ENCODE measurements at places on chromosomes 3 and 15.

- no peak for DNase-seq
Measured at GRCh38 chr15:48718646-48719045, 73.1 kb upstream of the FBN1 start.

GRCh38 chr3:32261545-32261944 is 23.1 kb downstream of the CMTM8 start:
- no peak for DNase-seq

DNA sequence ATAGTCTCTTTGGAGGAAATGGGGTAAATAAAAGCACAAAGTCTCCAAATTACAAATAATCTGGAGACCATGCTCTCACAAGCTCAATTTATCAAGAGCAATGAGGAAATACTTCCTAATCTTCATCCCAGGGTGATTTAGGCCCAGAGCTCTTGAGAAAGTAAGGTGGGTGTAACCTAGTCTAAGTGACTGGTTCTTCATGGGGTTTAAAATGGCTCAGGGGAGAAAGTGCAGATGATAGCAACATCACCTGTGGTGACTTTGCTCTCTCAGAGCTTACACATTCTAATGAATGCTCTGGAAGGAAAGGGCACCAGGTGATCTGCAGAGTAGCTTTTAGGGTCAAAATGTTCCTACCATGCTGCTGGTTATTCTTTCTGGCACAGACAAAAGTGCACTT is 118.4 kb upstream of the TP63 start:
- no peak for DNase-seq

GRCh38 chr3:51276046-51276445 is 109.0 kb upstream of the MANF start:
- peak; percentile 25 for DNase-seq

DNA sequence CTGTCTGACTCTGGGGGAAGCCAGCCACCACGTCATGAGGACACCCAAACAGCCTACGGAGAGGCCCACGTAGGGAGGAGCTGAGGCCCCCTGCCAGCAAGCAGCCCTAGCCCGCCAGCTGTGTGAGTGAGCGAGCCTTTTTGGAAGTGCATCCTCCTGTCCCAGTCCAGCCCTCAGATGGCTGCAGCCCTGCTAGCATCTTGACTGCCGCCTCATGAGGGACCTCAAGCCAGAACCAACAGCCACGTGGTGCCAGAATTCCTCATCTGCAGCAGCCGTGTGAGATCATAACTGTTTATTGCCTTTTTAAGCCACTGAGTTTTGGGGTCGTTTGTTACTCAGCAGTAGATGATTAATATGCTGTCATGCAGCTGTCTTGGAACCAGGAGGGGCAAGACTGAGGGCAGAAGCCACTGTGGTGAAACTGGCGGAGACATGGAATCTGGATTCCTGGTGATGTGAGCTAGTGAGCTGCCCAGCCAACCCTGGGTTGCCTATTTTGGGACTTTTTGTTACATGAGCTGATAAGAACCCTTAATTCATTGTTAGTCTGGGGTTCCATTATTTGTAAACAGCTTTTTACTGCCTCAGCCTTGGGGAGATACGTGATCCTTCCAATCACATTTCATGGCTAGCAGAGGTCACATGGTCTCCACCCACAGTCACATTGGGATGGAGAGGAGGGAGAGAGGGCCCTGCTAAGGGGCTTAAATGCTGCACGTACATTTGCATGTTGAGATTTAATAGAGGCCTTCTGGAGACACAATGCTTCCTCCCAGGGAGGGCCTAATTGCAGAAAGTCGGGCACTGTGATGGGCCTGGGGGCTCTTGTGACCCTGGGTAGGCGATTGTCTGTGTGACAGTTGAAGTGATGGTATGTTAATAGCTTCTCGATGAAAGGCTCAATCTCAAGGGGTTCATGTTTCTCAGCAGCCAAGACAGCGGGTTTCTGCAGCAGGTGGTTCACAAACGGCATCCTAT is 73.8 kb downstream of the RPLP1 start:
- DNase-seq: no peak

DNA sequence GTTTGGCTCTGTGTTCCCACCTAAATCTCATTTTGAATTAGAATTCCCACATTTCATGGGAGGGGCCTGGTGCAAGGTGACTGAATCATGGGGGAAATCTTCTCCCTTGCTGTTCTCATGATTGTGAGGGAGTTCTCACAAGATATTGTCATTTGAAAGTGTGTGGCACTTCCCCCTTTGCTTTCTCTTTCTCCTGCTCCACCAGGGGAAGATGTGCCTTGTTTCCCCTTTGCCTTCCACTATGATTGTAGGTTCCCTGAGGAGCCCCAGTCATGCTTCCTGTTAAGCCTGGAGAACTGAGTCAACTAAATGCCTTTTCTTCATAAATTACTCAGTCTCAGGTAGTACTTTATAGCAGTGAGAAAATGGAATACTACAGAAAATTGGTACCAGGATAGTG is 157.2 kb upstream of the TPRG1 start:
- no peak for DNase-seq

DNA sequence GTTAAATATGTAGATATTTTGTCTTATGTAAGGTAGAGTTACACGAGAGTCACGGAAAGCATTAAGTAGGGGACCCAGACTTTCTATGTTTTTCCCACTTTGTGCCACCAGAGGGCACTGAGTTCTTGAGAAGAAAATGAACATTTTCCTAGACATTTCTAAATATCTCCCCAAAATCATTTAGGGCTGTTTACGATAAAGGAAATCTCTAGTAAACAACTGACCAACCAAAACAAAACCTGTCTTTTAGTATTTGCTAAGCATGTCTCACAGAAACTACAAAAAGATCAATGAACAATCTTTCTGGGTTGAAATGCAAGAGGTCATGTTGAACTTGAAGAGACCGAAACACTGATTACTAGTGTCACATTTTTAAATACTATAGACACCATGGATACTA is 16.1 kb downstream of the POU1F1 start:
- peak; percentile 11 for DNase-seq

- no peak for DNase-seq
Measured at GRCh38 chr3:414063-414462, 217.5 kb downstream of the CHL1 start.

DNA sequence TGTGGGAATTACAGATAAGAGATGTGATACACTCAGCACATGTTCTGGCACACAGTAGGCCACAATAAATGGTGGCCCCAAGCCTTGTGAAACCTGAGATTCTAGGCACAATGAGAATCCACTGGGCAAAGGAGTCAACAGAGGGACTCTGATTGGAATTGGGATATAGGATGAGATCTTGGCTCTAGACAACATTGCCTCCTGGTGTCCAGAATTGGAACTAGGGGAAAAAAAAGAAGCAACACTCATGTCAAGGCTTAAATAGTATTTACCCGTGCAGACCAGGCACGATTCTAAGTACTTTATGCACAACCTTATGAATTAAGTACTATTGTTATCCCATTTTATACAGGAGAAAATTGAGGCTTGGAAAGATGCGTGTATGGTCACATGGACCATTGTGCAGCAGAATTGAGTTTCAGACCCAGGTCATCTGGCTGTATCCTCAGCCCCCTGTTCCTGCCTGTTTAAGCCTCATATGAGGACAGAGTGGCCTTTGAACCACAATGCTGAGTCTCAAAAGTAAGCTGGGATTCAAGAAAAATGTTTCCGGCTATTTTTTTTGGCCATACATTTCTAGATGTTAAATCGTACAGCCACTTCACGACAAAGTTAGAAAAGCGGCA is 124.8 kb downstream of the SV2B start:
- DNase-seq: peak; percentile 13

- DNase-seq: no peak
Measured at GRCh38 chr3:194869482-194870169, 183.9 kb downstream of the FAM43A start.

- no peak for DNase-seq
Measured at GRCh38 chr3:133152056-133152455, 113.9 kb downstream of the TMEM108 start.

GRCh38 chr15:56619887-56620286 is 113.4 kb downstream of the ZNF280D start:
- DNase-seq: no peak

DNA sequence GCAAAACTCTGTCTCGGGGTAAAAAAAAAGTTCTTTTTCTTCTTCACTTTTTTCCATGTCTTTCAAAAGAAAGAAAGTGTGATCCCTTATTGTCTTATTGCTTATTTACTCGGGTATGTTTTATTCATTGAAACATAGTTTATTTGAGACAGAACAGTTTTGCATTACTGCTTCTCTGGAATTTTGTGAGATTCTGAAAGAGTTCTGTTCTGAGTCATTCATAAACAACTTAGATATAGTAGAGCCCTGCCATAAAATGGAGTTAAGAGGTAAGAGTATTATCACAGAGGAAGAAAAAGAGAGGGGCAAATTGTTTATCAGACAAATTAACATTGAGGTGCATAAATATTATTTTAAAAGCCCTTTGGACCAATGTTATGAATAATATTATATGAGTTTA is 522.2 kb downstream of the ROBO2 start:
- DNase-seq: no peak

GRCh38 chr3:195154793-195155535 is 116.0 kb downstream of the XXYLT1 start:
- DNase-seq: no peak

GRCh38 chr15:24954783-24955530 is at the start of the genes SNRPN and SNURF:
SNRPN (plus strand) TSS chr15:24954987; CDS start chr15:24974454, 19,467 bp downstream.
SNURF (plus strand) TSS chr15:24954987; CDS start chr15:24955049, 62 bp downstream.
- DNase-seq: peak; percentile 68

GRCh38 chr3:87541723-87542122 is 265.3 kb upstream of the POU1F1 start:
- no peak for DNase-seq

DNA sequence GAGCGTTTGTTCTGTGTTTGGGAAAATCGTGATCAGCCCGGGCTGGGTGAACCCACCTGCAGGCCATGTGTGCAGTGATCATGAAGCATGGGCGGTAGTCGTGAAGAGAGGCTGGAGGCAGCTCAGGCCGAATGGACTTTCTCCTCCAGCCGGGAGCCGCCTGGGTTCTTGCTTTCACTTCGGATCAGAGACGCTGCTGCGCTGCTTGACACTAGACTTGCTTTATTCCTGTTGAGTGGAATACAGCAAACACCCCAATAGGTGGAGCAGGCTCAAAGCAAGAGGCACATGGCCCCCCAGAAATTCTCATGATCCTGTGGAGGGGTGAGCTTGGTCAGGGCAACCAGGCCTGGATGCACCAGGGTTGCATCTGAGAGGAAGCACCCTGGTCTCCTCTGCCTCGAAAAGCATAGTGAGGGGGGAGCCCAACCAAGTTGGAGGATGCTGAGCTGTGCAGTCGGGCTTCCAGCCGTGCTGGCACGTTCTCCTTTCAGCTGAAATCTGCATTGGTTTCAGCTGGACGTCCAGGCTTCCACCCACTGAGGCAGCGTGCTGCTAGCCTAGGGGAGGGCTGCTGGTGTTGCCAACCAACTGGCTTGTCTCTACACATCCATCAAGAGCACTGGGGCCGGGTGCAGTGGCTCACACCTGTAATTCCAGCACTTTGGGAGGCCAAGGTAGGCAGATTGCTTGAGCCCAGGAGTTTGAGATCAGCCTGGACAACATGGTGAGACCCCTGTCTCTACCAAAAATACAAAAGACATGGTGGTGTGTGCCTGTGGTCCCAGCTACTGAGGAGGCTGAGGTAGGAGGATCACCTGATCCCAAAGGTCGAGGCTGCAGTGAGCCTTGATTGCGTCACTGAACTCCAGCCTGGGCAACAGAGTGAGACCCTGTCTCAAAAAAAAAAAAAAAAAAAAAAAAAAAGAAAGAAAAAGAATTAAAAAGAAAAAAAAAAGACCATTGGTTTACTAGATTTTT is 2.8 kb upstream of the NRROS start:
- DNase-seq: no peak

- DNase-seq: no peak
Measured at GRCh38 chr3:13372656-13373055, 47.5 kb downstream of the NUP210 start.

- no peak for DNase-seq
Measured at GRCh38 chr3:158095111-158095813, 11.0 kb downstream of the SHOX2 start.

DNA sequence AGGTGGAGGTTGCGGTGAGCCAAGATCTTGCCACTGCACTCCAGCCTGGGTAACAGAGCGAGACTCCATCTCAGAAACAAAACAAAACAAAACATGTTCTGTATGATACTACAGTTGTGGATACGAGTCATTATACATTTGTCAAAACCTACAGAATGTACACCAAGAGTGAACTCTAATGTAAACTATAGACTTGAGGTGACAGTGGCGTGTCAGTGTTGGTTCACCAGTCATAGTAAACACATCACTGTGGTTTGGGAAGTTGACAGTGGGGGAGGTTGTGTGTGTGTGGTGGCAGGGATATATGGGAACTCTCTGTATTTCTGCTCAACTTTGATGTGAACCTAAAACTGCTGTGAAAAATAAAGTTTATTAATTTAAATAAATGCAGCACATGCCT is 33.0 kb upstream of the GNB5 start:
- DNase-seq: no peak

GRCh38 chr3:58874795-58875194 is 175.0 kb downstream of the CFAP20DC start:
- no peak for DNase-seq

GRCh38 chr3:48219543-48219942 is 3.8 kb upstream of the CAMP start:
- DNase-seq: no peak

DNA sequence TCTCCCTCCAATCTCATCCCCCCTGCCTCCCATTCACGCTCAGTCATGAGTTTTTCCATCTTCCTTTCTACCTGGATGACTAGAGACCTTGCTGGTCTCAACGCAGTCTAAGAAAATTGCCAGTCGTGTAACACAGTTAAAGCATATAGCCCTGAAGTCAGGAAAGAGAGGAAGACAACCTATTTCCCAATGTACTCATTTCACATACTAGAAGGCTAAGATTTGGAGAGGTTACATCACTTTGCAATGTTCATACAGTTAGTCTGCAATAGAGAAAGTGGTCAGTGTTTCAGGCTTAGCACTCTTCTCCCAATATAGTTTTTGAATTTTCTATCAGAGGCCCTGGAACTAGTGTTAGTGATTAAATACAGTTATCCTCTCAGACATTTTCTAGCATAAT is 278.6 kb downstream of the EDEM1 start:
- DNase-seq: no peak

GRCh38 chr15:66735909-66736305 is 33.9 kb downstream of the SMAD6 start:
- no peak for DNase-seq

GRCh38 chr3:36305929-36306520 is 74.3 kb upstream of the STAC start:
- DNase-seq: no peak

DNA sequence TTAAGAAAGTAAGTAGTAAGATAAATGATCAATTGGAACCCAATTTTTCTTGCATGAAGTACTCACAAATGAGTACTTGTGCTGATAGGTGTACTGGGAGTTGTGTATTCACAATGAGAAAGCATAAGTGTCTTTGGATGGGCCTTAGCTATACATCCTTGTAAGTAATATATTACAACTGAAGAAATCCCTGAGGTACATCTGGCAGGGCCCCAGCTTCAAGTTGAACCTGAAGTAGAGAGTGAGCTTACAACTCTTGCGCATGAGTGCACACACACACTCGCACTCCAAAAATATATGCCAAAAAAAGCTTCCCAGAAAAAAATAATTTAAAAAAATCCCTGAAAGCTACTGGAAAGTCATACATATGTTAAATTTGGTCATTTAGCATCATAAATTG is 222.5 kb downstream of the ROBO2 start:
- no peak for DNase-seq

- DNase-seq: no peak
Measured at GRCh38 chr3:134018850-134019249, 10.9 kb downstream of the SLCO2A1 start.

GRCh38 chr15:89003865-89004725 is 84.2 kb upstream of the ABHD2 start:
- peak; percentile 9 for DNase-seq

- DNase-seq: no peak
Measured at GRCh38 chr3:95356764-95357501, 1294.1 kb downstream of the NSUN3 start.

GRCh38 chr3:52983828-52984227 is 62.0 kb downstream of the SFMBT1 start:
- no peak for DNase-seq

All from CD4-positive, alpha-beta T cell treated with Interferon alpha-2 for 1 hour (primary cell).